H1 (cell line): ENCODE measurements at places on chromosomes 12 and 14. TPM values are rescaled to one million over a fixed set of nuclear protein-coding genes. Genes with fewer than 3 reads are reported as not detected.
A peak's percentile ranks its signal among the peaks of the same experiment; 100 is the strongest.

GRCh38 chr14:83347874-83348273 is 1814.2 kb upstream of the SEL1L start:
- no peak overlapping the region for H3K27ac ChIP-seq
- no peaks in the 10 kb centered on the region for H3K36me3 ChIP-seq
- no peaks in the 10 kb centered on the region for H3K27me3 ChIP-seq

GRCh38 chr12:128864516-128865186 is 11.4 kb downstream of the GLT1D1 start:
- H3K4me3 ChIP-seq, result no peak overlapping the region
- H3K27ac ChIP-seq, result no peak overlapping the region
- no peaks in the 10 kb centered on the region for H3K4me1 ChIP-seq
- no peak for DNase-seq
- no peaks in the 10 kb centered on the region for H3K27me3 ChIP-seq

- no peak overlapping the region for H3K27ac ChIP-seq
- H3K4me1 ChIP-seq, result peaks cover 9% of the 10 kb centered on the region
- H3K36me3 ChIP-seq, result no peaks in the 10 kb centered on the region
- DNase-seq, result no peak
- peak overlapping the region; percentile 95 for H3K4me3 ChIP-seq
Observed at GRCh38 chr12:57550641-57551549, 1.1 kb downstream of the KIF5A start.

- DNase-seq, result no peak
- peak overlapping the region; percentile 70 for H3K4me3 ChIP-seq
- no peaks in the 10 kb centered on the region for H3K36me3 ChIP-seq
- peaks cover 6% of the 10 kb centered on the region for H3K27me3 ChIP-seq
- no peaks in the 10 kb centered on the region for H3K4me1 ChIP-seq
- H3K27ac ChIP-seq, result no peak overlapping the region
Observed at GRCh38 chr12:100574187-100575074, 947 bp downstream of the GAS2L3 start.

GRCh38 chr14:34857689-34858449 is 17.3 kb downstream of the BAZ1A start:
- H3K27me3 ChIP-seq, result no peaks in the 10 kb centered on the region
- H3K27ac ChIP-seq, result no peak overlapping the region
- H3K4me1 ChIP-seq, result no peaks in the 10 kb centered on the region
- no peak for DNase-seq
- H3K4me3 ChIP-seq, result no peak overlapping the region
- H3K36me3 ChIP-seq, result no peaks in the 10 kb centered on the region; the same call in 1 of the 2 replicates

DNA sequence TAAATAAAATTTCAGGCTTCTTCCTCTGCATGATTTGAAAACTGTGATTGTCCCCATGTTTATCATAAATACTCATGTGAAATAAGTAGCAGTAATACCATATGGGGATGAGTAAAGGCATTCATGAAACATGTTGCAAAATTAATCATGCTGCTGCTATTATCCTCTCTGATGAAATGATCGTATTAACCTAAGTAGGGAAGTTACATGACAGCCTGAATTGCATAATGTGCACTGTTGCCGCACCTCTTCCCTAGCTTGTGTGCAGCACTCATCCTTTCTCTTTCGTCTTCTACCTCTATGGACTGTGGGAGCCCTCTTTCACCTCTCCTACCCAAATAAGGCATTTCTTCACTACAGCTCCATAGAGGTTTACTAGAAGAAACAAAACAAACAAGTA is 367.6 kb downstream of the SOX5 start:
- no peak for DNase-seq
- 0 out of 2 replicates have a peak overlapping the region, but pooled peaks have one; percentile 35 for H3K27ac ChIP-seq

DNA sequence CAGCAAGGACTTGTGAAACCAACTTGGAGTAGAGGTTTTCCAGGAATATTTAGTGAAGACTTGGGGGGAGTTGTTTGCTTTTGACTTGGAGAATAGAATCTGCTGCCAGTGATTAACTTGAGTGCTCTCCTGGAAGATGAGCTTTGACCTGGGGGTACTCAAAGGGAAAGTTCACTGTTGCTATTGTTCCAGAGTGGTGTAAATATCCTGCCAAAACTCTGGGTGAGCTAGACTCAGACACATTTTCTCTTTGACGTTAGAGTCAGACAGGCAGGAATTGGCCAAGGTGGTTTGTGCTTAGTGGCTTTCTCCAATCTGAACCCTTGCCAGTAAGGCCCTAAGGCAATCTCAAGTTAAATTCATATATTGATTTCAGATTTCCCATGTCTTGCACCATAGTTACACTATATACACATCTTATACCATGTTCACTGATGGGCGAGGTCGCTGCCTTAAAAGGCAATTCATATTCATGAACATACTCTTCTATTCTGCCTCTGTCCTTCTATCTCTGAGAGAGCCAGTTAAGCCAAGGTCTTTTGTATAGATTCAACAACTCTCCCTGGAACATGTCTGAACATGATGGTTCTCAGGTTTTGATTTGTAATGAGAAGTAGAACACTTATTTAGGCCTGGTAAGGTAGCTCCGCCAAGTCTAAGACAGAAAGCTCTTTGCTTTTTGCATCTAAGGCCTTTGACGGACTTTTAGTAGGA is 204.6 kb upstream of the SLC38A2 start:
- no peak overlapping the region for H3K4me3 ChIP-seq
- no peak for DNase-seq
- H3K4me1 ChIP-seq, result no peaks in the 10 kb centered on the region; the same call in 1 of the 2 replicates
- no peaks in the 10 kb centered on the region for H3K36me3 ChIP-seq
- H3K27me3 ChIP-seq, result no peaks in the 10 kb centered on the region

GRCh38 chr14:84864548-84865271 is 665.2 kb upstream of the FLRT2 start:
- no peak overlapping the region for H3K27ac ChIP-seq
- H3K4me1 ChIP-seq, result no peaks in the 10 kb centered on the region

Gene AMDHD1
- 0.34 TPM in 1 of 2 replicates, not detected in the other for total RNA-seq

Gene PAX9
- total RNA-seq, result not detected in 2 replicates

Gene GLT1D1
- total RNA-seq, result 3.6 and 4.1 TPM in 2 replicates

Gene SERPINA10
- total RNA-seq, result not detected in 2 replicates

Gene NGB
- 0.30 and 0.55 TPM in 2 replicates for total RNA-seq

Gene PRPF39
- 36.7 and 43.3 TPM in 2 replicates for total RNA-seq

Gene KRT1
- total RNA-seq, result not detected in 2 replicates

Gene ASPG
- 0.34 and 0.46 TPM in 2 replicates for total RNA-seq

Gene SPTB
- 2.4 and 2.7 TPM in 2 replicates for total RNA-seq

Gene GDF3
- total RNA-seq, result 12.6 and 16.8 TPM in 2 replicates
